Activated naive CD4-positive, alpha-beta T cell (primary cell): ENCODE measurements at places on chromosomes 3 and 15.

DNA sequence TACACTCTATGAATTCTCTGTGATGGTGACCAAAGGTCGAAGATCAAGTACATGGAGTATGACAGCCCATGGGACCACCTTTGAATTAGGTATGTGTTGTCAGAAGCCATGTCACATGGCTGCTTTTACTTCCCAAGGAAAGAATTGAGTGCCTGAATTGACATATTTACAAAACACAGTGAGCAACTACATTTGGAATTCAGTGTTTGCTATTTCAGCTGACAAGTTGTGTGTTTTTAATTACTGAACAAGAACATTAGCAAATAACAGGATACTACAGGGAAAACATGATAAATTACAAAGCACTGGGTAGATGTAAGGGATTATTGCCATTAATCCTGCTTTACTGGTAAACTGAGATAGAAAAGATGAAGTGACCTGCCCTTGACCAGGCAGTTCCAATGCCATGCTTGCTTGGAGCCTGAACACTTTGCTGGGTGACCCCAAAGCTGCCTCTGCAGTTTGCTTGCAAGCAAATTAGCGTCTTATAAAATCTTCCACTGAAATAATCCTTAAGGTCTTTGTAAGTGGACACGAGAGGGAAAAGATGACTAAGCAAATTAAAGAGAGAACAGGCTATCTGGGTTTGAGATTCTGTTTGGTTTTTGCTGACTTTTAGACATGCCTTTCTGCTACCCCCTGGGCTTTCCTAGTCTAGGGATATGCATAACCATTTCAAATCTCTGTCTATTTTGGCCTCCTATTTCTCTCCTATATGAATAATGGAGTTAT lies 98.2 kb downstream of the HCN4 start:
- DNase-seq = no peak

DNA sequence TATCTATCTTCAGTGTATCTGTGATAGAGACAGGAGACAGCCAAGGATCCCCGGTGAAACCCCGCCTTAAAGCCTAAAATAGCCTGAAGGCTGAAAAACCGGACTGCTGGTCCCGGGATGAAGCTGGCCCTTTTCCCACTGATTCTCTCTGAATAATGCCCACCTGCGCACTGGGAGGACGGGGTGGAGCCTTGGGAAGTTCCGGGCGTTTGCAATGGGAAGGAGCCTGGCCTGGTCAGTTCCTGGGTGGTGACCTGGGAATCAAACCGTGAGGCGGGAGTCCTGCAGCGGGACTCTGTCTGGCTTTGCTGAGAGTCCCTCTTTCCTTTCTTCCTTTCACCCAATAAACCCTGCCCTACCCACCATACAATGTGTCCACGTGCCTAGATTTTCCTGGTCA lies 157.9 kb downstream of the C3orf38 start:
- DNase-seq = no peak

- no peak for DNase-seq
Observed at GRCh38 chr3:5806192-5806591, 618.7 kb downstream of the EDEM1 start.

GRCh38 chr3:4426782-4427344 lies 40.2 kb downstream of the SUMF1 start:
- DNase-seq = no peak

- no peak for DNase-seq
Observed at GRCh38 chr15:88874684-88875083, 20.7 kb downstream of the HAPLN3 start.

DNA sequence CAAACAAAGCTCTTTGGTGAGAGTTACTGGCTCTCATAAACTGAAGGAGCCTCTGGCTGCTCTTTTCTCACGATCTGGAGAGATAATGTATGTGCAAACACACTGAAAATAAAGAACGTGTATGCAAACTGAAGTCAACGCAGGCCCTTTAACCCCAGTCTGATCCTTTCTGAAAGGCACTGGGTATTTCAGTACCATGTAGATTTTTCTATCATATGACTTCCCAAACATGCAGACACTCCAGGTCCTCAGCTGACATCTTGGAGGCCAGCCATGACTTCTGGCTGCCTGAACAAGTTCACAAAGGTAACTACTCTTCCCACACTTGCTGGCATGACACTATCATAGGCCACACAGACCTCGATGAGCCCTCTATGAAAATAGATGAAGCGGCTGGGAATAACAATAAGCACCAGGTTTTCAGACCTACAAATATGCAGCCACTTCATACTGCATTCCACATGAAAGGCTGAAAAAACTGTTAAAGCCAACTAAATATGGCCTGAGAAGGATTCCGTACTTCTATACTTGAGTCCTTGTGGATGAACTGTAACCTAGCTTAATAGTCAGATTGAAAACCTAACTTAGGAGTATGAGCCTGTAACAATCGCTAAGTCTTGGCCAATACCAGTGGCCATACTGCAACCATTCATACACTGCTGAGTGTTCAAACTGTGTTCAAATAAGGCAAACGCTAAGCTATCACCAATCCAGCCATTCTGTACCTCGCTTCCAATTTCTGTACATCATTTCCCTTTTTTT lies 121.3 kb downstream of the THRB start:
- DNase-seq = no peak

- no peak for DNase-seq
Observed at GRCh38 chr3:28316226-28316625, 32.3 kb upstream of the ZCWPW2 start.

DNA sequence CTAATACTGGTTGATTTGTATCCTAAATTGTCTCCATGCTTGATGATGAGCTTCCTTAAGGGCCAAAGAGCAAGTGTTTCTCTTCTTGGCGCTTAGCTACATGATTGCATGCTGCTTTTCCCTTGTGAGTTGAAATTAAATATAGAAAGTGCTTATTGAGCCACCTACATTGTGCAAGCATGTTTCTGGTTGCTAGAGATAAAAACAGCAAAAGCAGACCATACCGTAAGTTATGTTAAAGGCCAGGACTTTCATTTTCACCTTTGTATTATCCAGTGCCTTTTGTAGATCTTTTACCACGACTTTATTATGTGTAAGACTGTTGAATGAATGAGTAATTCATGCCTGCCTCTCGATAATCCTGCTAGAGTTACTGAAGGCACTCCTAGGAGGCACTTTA lies 41.9 kb upstream of the CCNB2 start:
- DNase-seq = no peak

DNA sequence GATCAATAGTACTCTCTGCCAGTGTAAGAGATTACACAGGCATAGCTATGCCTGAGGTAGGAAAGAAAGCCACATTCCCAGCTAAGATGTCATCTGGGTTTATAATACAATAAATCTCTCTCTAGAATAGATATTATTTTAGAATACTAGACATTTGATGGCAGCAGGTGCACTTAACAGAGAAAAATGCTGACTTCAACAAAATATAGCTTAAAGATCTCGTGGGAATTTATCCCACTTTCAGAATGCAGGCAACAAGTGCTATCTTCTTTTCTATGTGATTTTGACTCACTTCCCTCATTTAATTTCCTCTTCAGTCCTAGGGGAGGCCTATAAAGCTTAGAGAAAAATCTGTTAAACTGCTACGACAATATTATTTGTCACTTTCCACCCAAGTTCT lies 60.9 kb upstream of the FSIP1 start:
- DNase-seq = no peak

DNA sequence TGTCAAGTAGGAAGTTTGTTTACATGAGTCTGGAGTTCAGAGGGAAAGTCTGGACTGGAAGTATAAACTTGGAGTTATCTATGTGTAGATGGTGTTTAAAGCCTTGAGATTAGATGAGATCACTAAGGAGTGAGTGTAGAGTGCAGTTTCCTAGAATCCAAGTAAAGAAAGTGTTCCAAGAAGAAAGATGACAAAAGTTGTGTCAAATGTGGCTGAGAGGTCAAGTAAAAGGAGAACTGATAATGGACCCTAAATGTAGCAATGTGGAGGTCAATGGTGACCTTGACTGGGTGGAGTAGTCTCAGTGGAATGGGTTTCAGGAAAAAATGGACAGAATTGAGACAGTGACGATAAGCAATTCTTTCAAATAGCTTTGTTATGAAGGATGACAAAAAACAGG lies 39.9 kb upstream of the ULK4 start:
- DNase-seq = no peak
